ENCODE measurements at places on chromosomes 7 and 10. TPM values are rescaled to one million over a fixed set of nuclear protein-coding genes. Genes with fewer than 3 reads are reported as not detected.

- peaks cover 84% of the 10 kb centered on the region for H3K36me3 ChIP-seq
- DNase-seq = no peak
- no peaks in the 10 kb centered on the region for H3K27me3 ChIP-seq
- H3K4me1 ChIP-seq = peaks cover 44% of the 10 kb centered on the region
- H3K4me3 ChIP-seq = no peak overlapping the region
Observed at GRCh38 chr10:103445767-103446567, 6.2 kb downstream of the CALHM2 start.

DNA sequence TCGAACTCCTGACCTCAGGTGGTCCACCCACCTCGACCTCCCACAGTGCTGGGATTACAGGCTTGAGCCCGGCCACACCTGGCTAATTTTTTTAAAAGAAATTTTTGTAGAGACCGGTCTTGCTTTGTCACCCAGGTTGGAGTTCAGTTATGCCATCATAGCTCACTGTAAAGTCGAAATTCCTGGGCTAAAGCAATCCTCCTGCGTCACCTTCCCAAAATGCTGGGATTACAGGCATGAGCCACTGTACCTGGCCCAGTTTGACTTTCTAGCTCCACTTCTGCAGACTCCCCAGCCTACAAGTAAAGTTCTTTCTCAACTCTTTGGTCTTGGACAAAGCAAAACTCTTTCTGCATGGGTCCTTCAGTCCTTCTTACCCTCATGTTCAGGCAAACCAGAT is 214.1 kb downstream of the SKIDA1 start:
- no peaks in the 10 kb centered on the region for H3K27me3 ChIP-seq
- DNase-seq = no peak
- no peak overlapping the region for H3K27ac ChIP-seq
- H3K4me1 ChIP-seq = no peaks in the 10 kb centered on the region
- no peak overlapping the region for H3K4me3 ChIP-seq

GRCh38 chr10:46547541-46548497 is 8.6 kb downstream of the GPRIN2 start:
- H3K4me1 ChIP-seq = no peaks in the 10 kb centered on the region
- H3K27me3 ChIP-seq = peaks cover 8% of the 10 kb centered on the region
- peak; percentile 5 for DNase-seq
- no peak overlapping the region for H3K4me3 ChIP-seq
- H3K36me3 ChIP-seq = no peaks in the 10 kb centered on the region

DNA sequence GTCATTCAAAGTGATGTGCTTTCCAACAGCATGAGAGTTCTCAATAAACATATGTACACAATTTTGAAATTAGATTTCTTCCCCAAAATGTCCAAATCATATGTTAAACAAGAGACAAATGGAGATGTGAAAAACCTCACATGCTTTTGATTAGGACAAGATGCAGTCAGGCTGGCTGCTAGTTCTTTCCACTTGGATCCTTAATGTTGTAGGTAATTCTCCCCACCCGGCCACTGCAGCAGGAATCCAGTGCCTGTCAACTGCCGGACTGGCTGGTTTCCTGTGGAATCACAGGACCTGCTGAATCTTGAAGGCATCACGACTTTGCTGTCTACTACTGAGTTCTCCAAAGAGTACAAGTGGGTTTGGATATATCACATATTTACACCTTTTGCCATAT is 138.6 kb upstream of the AKR1E2 start:
- H3K27me3 ChIP-seq = no peaks in the 10 kb centered on the region
- H3K27ac ChIP-seq = no peak overlapping the region
- no peak overlapping the region for H3K4me3 ChIP-seq
- no peaks in the 10 kb centered on the region for H3K4me1 ChIP-seq

DNA sequence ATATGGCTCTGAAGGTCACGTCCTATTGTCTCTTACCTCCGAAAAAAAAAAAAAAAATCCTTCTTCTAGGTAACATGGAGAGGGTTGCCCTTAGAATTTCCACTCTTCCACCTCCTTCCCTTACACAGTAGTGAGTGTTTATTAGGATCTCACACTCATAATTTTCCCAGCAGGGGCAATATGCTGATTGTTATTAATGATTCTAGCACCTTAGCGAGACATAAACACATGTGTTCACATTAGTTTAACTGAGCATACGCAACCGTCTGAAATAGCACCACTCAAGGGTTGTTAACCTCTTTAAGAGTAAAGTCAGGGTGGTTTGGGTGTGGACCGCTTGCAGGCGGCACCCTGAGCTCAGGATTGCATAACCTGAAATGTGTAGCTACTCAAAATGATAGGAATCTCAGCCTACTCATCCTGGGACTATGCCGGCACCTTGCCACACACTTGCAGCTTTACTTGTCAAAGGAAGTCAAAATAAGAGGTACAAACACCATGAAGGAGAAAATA is 52.2 kb downstream of the CPEB3 start:
- peaks cover 4% of the 10 kb centered on the region for H3K36me3 ChIP-seq
- H3K27ac ChIP-seq = no peak overlapping the region
- no peaks in the 10 kb centered on the region for H3K27me3 ChIP-seq

The WDR86 gene
- total RNA-seq = 5.6 TPM

Measured in CD4-positive, alpha-beta T cell (primary cell).